CD4-positive, alpha-beta T cell (primary cell): ENCODE measurements at places on chromosomes 2 and 18. TPM values are rescaled to one million over a fixed set of nuclear protein-coding genes. Genes with fewer than 3 reads are reported as not detected.

The RMC1 gene
- 46.9 TPM for total RNA-seq

The SAG gene
- total RNA-seq, result 0.03 TPM

- H3K36me3 ChIP-seq, result peaks cover 12% of the 10 kb centered on the region
- no peaks in the 10 kb centered on the region for H3K4me1 ChIP-seq
- H3K4me3 ChIP-seq, result no peak overlapping the region
- no peak for DNase-seq
- no peak overlapping the region for H3K27ac ChIP-seq
- no peaks in the 10 kb centered on the region for H3K27me3 ChIP-seq
Observed at GRCh38 chr18:56770097-56770496, 118.9 kb downstream of the WDR7 start.

- H3K36me3 ChIP-seq, result no peaks in the 10 kb centered on the region
- H3K27me3 ChIP-seq, result peaks cover 10% of the 10 kb centered on the region
- H3K27ac ChIP-seq, result no peak overlapping the region
Observed at GRCh38 chr2:9146646-9147045, 60.0 kb upstream of the ASAP2 start.

- no peaks in the 10 kb centered on the region for H3K4me1 ChIP-seq
- no peak overlapping the region for H3K4me3 ChIP-seq
- no peak for DNase-seq
- no peaks in the 10 kb centered on the region for H3K36me3 ChIP-seq
- H3K27me3 ChIP-seq, result no peaks in the 10 kb centered on the region
Observed at GRCh38 chr2:45559436-45559835, 51.6 kb downstream of the SRBD1 start.

DNA sequence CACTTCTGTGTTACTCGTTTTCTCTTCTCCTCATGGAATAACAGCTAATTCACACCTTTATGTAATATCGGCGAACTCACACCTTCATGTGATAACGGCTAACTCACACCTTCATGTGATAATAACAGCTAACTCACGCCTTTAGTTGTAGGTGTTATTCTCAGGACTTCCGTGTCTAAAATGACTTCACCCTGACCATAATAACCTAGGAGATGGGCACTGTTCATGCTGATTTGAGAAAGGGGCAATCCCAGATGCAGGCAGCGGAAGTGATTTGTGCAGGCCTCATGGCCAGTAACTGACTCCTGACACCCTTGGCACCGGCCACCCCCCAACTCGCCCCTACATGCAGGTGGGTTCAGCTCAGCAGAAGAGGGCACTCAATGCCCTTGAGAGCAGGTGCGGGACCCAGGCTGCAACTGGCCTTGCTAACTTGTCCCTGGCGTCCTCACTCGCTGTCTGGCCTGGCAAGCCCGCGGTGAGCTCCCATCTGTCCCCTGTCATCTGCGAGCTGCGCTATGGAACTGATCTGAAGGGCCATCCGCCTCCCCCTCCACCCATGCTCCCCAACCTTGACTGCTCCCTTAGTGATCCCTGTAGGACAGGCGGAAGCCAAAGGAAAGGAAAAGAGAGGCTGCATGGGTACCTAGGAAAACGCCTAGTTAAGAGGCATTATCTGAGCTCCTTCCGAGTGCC, 42.6 kb upstream of the MTCL1 start:
- H3K36me3 ChIP-seq, result no peaks in the 10 kb centered on the region
- no peak for DNase-seq
- H3K4me3 ChIP-seq, result no peak overlapping the region
- H3K27me3 ChIP-seq, result no peaks in the 10 kb centered on the region
- H3K4me1 ChIP-seq, result peaks cover 3% of the 10 kb centered on the region
- no peak overlapping the region for H3K27ac ChIP-seq

GRCh38 chr2:6828299-6828584, 37.5 kb downstream of the CMPK2 start:
- H3K4me1 ChIP-seq, result no peaks in the 10 kb centered on the region
- H3K36me3 ChIP-seq, result no peaks in the 10 kb centered on the region
- H3K27ac ChIP-seq, result no peak overlapping the region
- H3K27me3 ChIP-seq, result no peaks in the 10 kb centered on the region
- DNase-seq, result no peak
- no peak overlapping the region for H3K4me3 ChIP-seq

DNA sequence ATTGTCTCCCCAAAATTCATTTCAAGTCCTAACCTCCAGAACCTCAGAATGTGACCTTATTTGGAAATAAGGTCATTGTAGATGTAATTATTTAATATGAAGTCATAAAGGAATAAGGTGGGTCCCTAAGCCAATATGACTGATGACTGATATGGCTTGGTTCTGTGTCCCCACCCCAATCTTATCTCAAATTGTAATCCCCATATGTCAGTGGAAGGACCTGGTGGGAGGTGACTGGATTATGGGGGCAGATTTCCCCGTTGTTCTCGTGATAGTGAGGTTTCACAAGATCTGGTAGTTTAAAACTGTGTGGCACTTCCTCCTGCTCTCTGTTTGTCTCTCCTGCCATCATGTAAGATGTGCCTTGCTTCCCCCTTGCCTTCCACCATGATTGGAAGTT, 43.0 kb upstream of the BCL11A start:
- no peak for DNase-seq
- no peaks in the 10 kb centered on the region for H3K4me1 ChIP-seq
- H3K27ac ChIP-seq, result no peak overlapping the region
- no peak overlapping the region for H3K4me3 ChIP-seq
- H3K36me3 ChIP-seq, result no peaks in the 10 kb centered on the region
- peaks cover 13% of the 10 kb centered on the region for H3K27me3 ChIP-seq

- H3K4me1 ChIP-seq, result no peaks in the 10 kb centered on the region
- no peak for DNase-seq
- H3K27me3 ChIP-seq, result no peaks in the 10 kb centered on the region
- no peak overlapping the region for H3K4me3 ChIP-seq
Observed at GRCh38 chr18:9951022-9951859, 37.4 kb downstream of the VAPA start.

GRCh38 chr2:10444463-10444862, 3.7 kb downstream of the ODC1 start:
- H3K36me3 ChIP-seq, result peaks cover 53% of the 10 kb centered on the region
- H3K4me1 ChIP-seq, result peaks cover 35% of the 10 kb centered on the region
- H3K27me3 ChIP-seq, result no peaks in the 10 kb centered on the region
- no peak for DNase-seq
- H3K4me3 ChIP-seq, result no peak overlapping the region

GRCh38 chr2:164538240-164538866, 82.9 kb downstream of the GRB14 start:
- DNase-seq, result no peak
- H3K4me3 ChIP-seq, result no peak overlapping the region
- H3K36me3 ChIP-seq, result no peaks in the 10 kb centered on the region
- H3K4me1 ChIP-seq, result no peaks in the 10 kb centered on the region

GRCh38 chr2:38485734-38486133, 108.7 kb upstream of the ATL2 start:
- no peaks in the 10 kb centered on the region for H3K27me3 ChIP-seq
- no peak overlapping the region for H3K27ac ChIP-seq

- no peaks in the 10 kb centered on the region for H3K4me1 ChIP-seq
- no peaks in the 10 kb centered on the region for H3K36me3 ChIP-seq
- H3K27me3 ChIP-seq, result no peaks in the 10 kb centered on the region
- no peak overlapping the region for H3K4me3 ChIP-seq
- no peak overlapping the region for H3K27ac ChIP-seq
Observed at GRCh38 chr2:58532641-58533040, 291.5 kb upstream of the FANCL start.

DNA sequence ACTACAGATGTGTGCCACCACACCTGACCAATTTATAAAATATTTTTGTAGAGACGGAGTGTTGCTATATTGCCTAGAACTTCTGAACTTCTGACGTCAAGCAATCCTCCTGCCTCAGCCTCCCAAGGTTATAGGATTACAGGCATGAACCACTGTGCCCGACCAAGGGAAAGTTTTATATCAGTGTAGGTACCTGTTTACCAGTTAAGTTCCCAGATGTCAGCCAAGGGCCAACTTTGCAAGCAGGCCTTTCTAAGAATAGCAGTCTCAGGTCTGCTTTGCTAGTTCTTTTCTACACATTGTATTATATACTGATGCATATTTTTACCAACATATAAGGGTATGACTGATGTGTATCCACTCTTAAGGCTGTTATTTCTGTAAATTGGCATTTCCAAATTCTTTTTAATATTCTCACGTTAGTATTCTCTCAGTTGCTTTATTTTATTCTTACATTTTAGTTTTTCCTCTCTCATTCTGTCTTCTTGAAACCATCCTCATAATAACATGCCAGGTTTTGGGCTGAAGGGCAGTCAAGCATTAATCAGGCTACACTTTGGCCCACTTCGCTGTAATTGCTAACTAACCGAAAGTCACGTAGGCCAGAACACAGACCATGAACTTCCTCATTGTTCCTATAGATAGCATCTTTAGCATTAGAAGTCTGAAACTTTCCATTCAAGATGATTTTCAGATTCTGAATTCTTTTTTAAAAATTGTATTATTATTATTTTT, 25.0 kb upstream of the CXXC1 start:
- no peak overlapping the region for H3K4me3 ChIP-seq
- no peak overlapping the region for H3K27ac ChIP-seq
- H3K4me1 ChIP-seq, result peaks cover 7% of the 10 kb centered on the region
- peaks cover 4% of the 10 kb centered on the region for H3K27me3 ChIP-seq
- no peaks in the 10 kb centered on the region for H3K36me3 ChIP-seq

DNA sequence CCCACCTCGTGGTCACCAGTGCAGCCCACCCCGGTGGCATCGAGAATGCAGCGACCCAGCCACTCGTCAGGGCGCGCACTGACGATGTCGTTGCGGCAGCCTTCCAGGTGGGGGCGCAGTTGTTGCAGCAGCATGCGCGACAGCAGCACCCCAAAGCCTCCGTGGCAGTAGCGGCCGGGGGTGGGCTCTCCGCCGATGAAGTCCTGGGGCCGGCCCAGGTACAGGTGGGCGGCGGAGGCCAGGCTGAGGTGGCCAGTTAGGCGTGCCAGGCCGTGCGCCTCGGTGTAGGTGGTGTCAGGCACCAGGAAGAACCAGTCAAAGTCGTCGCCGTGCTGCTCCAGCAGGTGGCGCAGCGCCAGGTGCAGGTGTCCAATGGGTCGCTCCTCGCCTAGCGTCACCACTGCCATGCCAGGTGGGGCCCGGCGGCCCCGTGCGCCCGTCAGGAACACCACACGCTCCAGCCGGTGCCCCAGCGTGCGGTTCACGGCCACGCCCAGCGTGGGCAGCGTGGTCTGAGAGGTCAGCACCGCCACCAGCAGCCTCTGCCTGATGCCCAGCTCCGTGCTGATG, 1.9 kb downstream of the CHPF start:
- H3K36me3 ChIP-seq, result no peaks in the 10 kb centered on the region
- no peaks in the 10 kb centered on the region for H3K27me3 ChIP-seq
- peak overlapping the region; percentile 56 for H3K4me3 ChIP-seq
- DNase-seq, result peak; percentile 86
